Pancreas (tissue), 10 donors: ENCODE measurements at places on chromosomes 3 and 15. TPM values are rescaled to one million over a fixed set of nuclear protein-coding genes. Genes with fewer than 3 reads are reported as not detected.

GRCh38 chr3:55619046-55619808, 132.1 kb upstream of the WNT5A start:
- no peak for DNase-seq

GRCh38 chr3:14133188-14133800, 8.4 kb downstream of the TMEM43 start:
- no peak for DNase-seq

- DNase-seq, result no peak
Measured at GRCh38 chr3:138825336-138825735, 9.4 kb downstream of the PIK3CB start.

GRCh38 chr15:66777596-66778313, 75.7 kb downstream of the SMAD6 start:
- DNase-seq, result no peak

- DNase-seq, result no peak
Measured at GRCh38 chr3:160829486-160830009, 73.5 kb downstream of the PPM1L start.

GRCh38 chr3:16846373-16847080, 38.2 kb upstream of the PLCL2 start:
- peak; percentile 36 for DNase-seq

DNA sequence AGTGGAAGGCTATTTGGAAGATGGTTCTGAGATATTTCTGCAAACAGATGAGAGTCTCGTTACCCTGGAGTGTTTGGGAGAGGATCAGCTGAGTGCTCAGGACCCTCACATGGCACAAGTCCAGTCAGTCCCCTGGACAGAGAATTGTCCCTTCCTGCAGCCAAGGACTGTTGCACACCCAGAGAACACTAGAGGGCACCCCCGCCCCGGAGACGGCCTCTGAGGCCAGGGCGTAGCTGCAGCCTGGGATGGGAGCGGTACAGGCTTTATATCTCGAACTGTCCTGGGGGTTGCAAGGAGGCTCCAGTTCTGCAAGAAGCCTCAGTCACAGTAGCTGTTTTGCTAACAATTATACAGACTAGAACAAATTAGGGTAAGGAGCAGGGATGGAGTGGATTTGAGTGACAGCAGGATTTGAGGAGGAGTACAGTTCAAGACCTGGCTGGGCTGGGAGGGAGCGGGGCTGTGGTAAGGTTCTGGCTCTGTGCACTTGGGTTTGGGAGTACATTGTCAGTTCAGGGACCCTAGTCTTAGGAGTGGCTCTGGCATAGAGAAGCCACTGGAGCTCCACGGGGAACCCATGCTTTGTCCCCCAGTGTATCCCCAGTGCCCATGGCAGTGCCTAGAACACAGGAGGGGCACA, 67.6 kb upstream of the HACD2 start:
- DNase-seq, result peak; percentile 61

GRCh38 chr3:55897573-55898224, 410.6 kb upstream of the WNT5A start:
- no peak for DNase-seq

DNA sequence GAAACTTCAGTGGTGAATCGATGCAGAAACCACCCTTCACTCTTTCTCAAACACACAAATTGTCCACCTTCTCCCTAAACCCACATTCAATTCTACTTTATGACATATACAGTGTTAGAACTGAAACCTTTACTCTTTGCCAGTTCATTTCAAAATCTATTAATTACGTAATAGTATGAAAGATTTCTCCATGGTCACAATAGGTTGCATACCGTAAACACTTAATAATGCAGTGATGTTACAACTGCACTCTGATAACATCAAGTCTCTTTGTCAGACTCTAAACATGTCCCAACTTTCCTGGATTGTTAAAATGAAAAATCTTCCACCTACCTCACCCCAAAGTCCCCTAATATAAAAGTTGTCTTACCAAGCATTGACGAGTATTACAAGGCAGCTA, 111.8 kb upstream of the PROK2 start:
- DNase-seq, result no peak

GRCh38 chr3:129834580-129834979, 58.9 kb downstream of the TMCC1 start:
- DNase-seq, result no peak

- no peak for DNase-seq
Measured at GRCh38 chr3:113839551-113839950, 963 bp downstream of the GRAMD1C start.

GRCh38 chr3:7410782-7411181, 549.9 kb downstream of the GRM7 start:
- DNase-seq, result no peak

OXTR gene
- polyA plus RNA-seq, result 0.19 TPM

DOCK3 gene
- 0.57 TPM for polyA plus RNA-seq

LTK gene
- polyA plus RNA-seq, result 0.63 TPM

FBXW12 gene
- polyA plus RNA-seq, result 5.6 TPM

DNAJA4 gene
- 16.1 TPM for polyA plus RNA-seq

EFCAB12 gene
- polyA plus RNA-seq, result 2.0 TPM

SSUH2 gene
- 0.42 TPM for polyA plus RNA-seq

TM4SF4 gene
- polyA plus RNA-seq, result 411 TPM

HRH1 gene
- 0.19 TPM for polyA plus RNA-seq
